Stromal cell of bone marrow (primary cell): ENCODE measurements at places on chromosomes 6 and 20.

DNA sequence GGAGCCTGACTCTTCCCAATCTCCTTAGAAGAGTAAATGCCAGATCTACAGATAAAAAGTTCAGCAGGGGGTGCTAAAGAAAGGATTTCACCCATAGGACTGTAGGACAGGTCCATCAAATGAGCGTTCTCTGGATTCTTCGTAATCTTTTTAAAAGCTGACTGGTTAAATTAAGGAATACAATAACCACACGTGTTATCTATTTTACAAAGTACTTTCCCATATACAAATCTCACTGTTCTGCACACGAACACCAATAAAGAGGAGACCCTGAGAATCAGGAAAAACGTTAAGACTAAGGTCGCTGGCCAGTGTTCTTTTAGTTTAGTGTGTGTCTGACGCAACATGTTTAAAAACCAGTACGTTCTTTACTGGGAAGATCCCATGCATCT, 542 bp downstream of the TUBE1 start:
- DNase-seq: peak; percentile 31

- DNase-seq: no peak
These were observed 9.5 kb downstream of the MYL9 start for GRCh38 chr20:36550790-36551299.

GRCh38 chr6:89079511-89080234, 878 bp upstream of the PNRC1 start:
- DNase-seq: peak; percentile 50

GRCh38 chr6:96582436-96582835, 19.5 kb downstream of the FHL5 start:
- no peak for DNase-seq

- DNase-seq: no peak
These were observed 97.8 kb downstream of the JARID2 start for GRCh38 chr6:15343490-15344191.

DNA sequence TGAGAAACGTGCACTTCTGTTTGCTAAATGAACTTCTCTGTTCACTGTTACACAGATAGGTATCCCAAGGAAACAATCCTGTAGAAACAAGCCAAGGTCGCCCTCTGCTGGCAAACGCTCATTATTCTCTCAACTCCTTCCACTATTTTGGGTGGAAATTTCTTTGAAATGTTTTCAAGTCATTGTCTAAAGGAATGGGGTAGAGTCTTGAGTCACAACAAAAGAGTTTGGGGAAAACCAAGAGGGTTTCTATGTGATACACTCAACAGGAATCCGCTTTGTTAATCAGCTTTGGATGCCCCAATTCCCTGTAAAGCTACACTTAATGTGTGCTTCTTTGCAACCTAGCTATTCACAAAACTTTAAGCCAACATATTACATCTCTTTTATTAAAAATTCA, 4.6 kb upstream of the RAE1 start:
- DNase-seq: peak; percentile 73

DNA sequence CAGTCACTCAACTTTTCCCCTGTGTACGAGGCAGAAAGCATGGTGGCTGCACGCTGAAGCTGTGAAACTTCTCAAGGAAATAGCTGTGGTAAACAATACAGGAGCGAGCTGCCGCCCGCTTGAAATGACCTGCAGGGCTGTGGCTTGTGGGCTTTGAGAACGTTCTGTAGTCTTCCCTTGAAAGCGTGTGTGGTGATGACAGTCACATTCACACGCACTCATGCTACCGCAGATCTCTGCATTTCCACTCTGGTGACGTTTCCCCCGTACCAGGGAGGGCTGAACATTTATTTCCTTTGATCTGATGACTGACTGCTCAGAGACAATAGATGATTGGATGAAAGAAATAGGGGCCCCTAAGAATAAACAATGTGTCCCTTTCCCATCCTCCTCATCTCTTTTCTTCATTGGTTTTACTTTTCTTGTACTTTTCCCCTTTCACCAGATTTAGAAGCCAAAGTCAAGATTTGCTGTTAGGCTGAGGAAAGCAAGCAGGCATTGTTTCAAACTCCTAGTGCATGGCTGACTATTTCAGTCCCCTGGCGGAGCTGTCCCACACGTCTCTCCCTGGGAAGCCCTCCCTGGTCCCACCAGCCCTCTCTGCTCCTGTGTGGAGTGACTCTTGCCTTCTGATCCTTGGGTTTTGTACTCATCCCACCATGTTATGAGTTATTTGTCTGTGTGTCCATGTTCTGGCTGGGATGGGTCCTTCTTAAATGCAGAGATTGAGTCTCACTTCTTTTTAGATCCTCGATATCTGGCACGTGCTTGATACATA, 3.9 kb downstream of the SYTL3 start:
- DNase-seq: no peak

DNA sequence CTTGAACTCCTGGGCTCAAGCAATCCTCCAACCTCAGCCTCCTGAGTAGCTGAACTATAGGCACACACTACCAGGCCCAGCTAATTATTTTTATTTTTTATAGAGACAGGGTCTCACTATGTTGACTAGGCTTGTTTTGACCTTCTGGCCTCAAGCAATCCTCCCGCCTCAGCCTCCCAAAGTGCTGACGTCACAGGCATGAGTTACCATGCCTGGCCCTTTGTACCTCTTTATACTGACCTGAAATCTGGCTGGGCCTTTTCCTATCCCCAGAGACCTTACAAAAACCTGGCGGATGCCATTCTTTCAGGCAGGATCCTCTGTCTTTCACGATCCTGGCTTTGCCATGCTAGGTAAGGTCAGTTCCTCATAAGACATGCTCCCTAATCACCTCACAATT, 11.5 kb downstream of the WFDC3 start:
- DNase-seq: no peak

- peak; percentile 6 for DNase-seq
These were observed at the start of gene MC3R for GRCh38 chr20:56247954-56248782. TSS of gene MC3R (plus strand) at chr20:56248732. CDS start at chr20:56248844, 112 bp downstream.

GRCh38 chr20:51376111-51376510, 166.4 kb downstream of the NFATC2 start:
- no peak for DNase-seq

GRCh38 chr6:105646391-105646867, 243.5 kb upstream of the PREP start:
- no peak for DNase-seq

- DNase-seq: no peak
These were observed 32.7 kb downstream of the CDH4 start for GRCh38 chr20:61284752-61285151.

GRCh38 chr20:23446505-23446904, 6.2 kb downstream of the CST11 start:
- DNase-seq: peak; percentile 3

- DNase-seq: no peak
These were observed 3.2 kb downstream of the ZKSCAN4 start for GRCh38 chr6:28248916-28249315.

DNA sequence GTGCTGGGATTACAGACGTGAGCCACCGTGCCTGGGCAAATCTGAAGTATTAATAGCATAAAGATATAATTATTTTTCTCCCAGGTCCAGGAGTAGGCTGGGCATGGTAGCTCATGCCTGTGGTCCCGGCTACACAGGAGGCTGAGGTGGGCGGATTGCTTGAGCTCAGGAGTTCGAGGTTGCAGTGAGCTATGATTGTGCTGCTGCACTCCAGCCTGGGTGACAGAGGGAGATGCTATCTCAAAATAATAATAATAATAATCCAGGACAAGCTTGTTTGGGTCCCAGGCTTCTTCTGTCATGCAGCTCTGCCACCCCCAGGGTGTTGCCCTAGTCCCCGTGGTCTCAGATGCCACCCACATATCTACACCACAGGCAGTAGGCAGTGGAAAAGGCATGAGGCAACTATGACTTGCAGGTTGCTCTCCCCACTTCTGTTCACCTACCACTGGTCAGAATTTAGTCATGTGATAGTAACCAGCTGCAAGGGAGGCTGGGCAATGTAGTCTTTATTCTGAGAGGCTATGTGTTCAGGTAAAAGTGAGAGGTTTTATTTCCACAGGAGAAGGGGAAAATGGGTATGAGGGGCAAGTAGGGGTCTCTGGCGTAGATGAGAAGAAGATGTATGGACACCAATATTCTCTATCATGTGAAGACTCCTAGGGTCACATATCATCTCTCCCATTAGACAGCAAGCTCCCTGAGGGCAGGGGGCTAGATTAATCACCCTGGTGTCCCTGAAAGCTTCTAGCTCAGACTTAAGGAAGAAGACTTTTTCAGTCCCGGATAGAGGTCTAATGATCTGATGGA, 25.7 kb downstream of the TCF15 start:
- no peak for DNase-seq

DNA sequence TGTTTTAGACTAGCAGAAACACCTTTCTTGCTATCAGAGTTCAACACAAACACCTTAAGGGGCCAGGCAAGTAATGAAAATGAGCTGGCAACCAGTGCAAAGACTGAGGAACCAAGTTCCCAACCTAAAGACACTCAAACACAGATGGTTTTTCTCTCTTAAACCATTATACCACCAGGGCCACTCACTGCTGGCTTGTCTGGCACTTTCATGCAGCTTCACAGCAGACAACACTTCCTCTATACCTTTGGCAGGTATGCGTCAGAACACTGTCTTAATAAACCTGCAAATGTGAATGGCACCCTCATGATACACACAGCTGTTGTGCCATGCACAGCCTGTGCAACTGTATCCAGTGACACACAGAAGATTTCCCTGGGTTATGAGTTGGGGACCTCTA, 41.6 kb downstream of the NFATC2 start:
- DNase-seq: no peak

DNA sequence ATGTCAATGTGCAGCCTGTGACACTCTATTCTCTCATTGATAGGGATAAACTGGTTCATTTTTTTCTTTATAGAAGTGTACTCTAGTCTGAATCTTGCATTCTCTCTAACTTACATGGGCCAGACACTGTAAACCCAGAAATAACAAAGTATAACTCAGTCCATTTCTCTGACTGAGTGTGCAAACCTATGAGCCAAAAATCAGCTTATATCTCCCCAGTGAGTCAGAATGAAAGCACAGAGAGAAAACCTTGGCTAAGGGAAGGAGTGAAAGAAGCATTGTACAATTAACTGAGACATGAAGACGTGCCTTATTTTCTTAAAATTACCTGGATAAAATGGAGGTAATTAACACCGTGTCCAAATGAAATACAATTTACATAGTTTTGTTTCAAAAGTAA, 436.9 kb upstream of the IMPG1 start:
- DNase-seq: no peak

DNA sequence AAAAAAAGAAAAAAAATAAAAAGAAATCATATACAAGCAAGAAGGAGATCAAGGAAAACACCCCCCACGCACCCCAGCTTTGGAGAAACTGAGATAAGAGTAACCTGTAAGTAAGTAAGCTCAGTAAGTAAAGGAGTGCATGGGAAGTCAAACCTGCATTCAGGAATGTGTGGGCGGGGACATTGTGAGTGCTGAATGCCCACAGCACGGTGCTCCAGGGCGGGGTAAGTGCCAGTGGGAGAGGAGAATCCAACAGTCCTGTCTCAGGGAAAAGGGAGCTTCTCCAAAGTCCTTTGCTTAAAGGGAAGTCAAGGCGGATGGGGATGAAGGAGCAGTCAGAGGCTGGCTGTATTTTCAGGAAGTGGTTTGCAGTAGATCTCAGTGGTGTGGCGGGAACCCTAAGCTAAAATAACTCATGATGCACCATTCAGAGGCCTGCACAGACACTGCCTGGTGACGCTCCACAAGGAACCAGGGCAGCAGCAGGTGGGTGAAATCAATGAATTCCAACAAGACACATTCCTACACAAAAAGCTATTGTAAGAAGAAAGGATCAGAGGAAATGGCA, 368.0 kb downstream of the QKI start:
- DNase-seq: no peak

GRCh38 chr6:53873922-53874321, 79.1 kb downstream of the LRRC1 start:
- no peak for DNase-seq

GRCh38 chr6:39808964-39809363, 16.8 kb downstream of the DAAM2 start:
- DNase-seq: no peak

GRCh38 chr6:37634238-37634826, 63.4 kb downstream of the MDGA1 start:
- DNase-seq: no peak

DNA sequence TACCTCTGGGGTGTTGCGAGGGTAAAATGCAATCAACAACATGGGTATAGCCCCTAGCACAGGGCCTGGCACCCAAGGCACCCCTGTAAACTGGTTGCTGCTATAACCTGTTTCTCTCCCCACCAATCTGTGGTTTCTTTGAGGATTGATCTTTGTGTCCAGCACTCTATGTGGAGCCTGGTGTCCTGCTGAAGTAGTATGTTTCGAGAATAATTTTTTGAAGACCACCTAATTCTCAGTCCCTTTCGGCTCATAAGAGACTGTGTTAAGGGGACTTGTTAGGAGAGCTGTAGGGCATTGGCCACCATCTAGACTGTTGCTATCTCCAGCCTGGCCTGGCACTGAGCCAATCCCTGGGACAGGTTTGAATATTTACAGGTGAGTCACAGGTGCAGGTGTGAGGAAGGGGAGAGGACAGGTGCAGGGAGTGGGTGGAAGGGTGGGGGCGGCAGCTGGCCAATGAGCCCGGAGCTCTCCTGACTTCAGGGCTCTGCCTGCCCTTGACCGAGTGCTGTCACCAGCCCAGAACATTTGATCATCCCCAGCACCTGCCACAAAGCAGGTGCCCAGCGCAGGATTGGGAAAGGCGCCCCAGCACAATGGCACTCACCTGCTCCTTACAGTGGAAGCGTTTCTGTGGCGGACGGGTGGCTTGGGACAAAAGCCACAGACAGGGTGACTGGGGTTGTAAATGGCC, 8.1 kb upstream of the C20orf144 start:
- DNase-seq: no peak

DNA sequence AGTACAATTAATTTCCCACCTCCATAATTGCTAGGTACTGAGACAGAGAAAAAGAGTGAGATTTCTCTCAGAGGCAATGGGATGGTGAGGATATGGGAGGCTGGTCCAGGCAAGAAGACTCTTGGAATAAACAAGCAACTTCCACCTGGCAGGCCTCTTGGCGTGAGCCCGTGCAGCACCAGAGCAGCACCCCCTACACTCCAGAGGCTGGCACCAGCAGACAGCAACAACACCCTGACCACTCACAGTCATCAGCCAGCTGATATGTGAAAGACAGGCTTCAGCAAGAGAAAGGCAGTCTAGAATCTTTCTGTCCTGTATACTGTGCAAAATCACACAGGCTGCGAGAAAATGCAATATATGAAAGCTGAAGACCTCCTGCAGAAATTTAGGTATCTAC, 59.7 kb downstream of the KIF13A start:
- DNase-seq: no peak

GRCh38 chr20:43895235-43895634, 19.4 kb upstream of the TOX2 start:
- DNase-seq: peak; percentile 20

DNA sequence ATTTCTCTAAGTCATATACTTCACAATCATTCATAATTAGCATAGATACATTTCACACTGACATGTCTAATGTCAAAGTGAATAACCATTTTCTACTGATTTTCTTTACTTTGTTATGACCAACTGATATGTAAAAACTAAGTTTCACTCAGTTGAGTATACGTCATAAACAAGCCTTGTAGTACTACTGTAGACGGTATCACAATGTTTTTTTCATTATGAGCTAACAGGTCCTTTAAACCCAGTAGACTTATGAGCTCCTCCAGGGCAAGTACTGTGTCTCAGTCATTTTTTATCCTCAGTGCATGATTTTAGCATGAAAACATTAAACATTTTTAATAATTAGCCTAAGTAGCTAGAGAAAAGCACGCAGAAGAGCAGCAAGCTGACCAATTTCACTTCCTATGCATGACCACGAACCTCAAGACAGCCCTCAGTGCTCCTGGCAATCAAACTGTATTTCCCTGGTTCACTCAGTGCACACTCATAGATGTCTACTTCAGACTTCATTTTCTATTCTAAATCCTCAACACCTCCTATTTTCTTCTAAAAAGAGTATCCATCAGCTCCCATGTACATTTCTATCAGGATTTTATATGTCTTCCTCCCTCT, 32.0 kb upstream of the TFAP2D start:
- DNase-seq: no peak
